CD4-positive, alpha-beta memory T cell (primary cell): ENCODE measurements at places on chromosomes 1 and 21.

DNA sequence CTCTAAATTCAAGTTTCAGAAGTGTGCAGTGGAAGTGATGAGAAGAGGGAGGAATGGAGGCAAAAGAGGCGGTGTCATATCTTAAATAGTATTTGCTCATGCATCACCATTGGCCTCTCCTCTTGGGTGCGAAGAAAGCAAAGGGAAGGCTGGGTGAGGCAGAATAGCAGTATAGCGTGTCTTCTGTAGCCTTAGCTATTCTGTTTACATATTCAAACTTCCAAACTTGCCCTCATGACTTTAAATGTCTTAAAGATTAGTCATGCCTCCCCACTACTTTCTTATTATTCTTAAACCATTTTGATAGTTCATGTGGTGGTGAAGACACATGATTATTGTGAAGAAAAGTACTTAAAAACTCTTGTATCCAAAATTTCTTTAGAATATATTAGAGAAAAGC lies 104.6 kb upstream of the TENT5C start:
- no peak for DNase-seq
- no peaks in the 10 kb centered on the region for H3K27me3 ChIP-seq
- no peak overlapping the region for H3K27ac ChIP-seq
- no peaks in the 10 kb centered on the region for H3K4me1 ChIP-seq

DNA sequence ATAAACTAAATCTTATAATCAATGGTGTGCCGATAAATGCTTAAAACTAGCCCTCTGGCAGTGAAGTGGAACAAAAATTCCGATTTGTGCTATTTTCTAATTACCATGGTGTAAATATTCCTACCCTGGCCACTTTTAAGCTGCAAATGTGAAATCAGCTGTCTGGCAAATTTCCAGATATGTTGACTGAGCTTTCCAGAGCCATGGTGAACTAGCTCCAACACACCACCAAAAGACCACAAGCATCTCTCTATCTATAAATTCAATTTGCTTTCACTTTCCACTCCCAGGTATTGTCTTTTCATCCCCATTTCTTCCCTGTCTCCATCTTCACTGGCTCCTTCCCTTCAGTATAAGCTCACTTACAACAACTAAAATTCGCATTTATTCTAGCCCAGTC lies 152.3 kb upstream of the RGS18 start:
- H3K4me1 ChIP-seq, result no peaks in the 10 kb centered on the region
- no peak for DNase-seq
- no peaks in the 10 kb centered on the region for H3K36me3 ChIP-seq
- no peak overlapping the region for H3K4me3 ChIP-seq
- no peak overlapping the region for H3K27ac ChIP-seq
- H3K27me3 ChIP-seq, result no peaks in the 10 kb centered on the region

DNA sequence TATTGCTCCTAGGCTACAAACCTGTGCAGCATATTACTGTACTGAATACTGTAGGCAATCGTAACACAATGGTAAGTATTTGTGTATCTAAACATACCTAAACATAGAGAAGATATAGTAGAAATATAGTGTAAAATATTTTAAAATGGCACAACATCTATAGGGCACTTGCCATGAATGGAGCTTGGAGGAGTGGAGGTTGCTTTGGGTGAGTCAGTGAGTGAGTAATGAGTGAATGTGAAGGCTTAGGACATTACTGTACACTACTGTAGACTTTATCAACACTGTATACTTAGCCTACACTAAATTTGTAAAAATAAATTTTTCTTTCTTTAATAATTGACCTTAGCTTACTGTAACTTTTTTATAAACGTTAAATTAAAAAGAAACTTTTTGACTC lies 7.9 kb downstream of the LEFTY2 start:
- H3K4me3 ChIP-seq, result no peak overlapping the region
- H3K27ac ChIP-seq, result no peak overlapping the region
- peaks cover 11% of the 10 kb centered on the region for H3K4me1 ChIP-seq
- no peaks in the 10 kb centered on the region for H3K36me3 ChIP-seq
- H3K27me3 ChIP-seq, result no peaks in the 10 kb centered on the region
- no peak for DNase-seq

- H3K4me3 ChIP-seq, result peak within 1 kb of the TSS; percentile 79
- peaks cover 6% of the 10 kb centered on the region for H3K4me1 ChIP-seq
- peak; percentile 56 for DNase-seq
- H3K27me3 ChIP-seq, result no peaks in the 10 kb centered on the region
- peak within 1 kb of the TSS; percentile 38 for H3K27ac ChIP-seq
Measured at GRCh38 chr1:62687903-62688686, at the start of gene DOCK7. Gene DOCK7, minus strand, starts transcription at chr1:62688386. Its CDS starts 122 bp downstream, at chr1:62688264.

DNA sequence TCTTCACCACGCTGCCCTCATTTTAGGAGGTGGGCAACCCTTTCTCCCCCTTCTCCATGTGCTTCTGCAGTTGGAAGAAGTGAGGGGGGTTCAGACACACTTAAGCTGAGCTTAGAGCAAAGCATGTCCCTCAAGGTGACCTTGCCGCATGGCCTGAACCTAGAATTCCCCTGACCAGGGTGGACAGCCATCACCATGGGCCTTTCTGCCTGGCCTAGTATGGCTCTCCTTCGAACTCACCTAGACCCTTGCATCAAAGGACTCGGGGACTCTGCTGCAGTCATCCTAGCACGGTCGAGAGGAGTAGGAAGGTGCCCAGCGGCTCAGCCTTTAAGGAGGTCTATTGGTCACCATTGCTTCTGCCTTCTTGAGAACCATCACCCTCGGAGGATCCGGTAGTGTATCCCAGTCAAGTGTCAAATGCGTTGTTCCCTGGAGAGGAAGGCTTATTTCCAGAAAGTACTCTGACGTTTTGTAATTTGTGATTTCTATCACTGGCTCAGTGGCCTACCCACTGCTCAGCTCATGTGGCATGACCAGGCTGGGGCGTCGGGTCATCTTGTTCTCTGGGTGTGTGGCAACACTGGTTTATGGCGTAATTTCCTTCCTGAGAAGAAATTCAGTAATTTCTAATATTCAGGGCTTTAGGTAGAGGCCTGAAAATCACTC lies at the start of gene KCNE1:
Gene KCNE1, minus strand, starts transcription at position 424 of the 669 bp plus-strand sequence. CDS start 62,576 bp downstream, outside the sequence.
- no peak within 1 kb of the TSS for H3K27ac ChIP-seq
- no peak within 1 kb of the TSS for H3K4me3 ChIP-seq
- H3K4me1 ChIP-seq, result no peaks in the 10 kb centered on the region
- H3K36me3 ChIP-seq, result no peaks in the 10 kb centered on the region

GRCh38 chr1:228000416-228000815 lies 6.4 kb upstream of the WNT3A start:
- no peak overlapping the region for H3K4me3 ChIP-seq
- no peaks in the 10 kb centered on the region for H3K36me3 ChIP-seq
- H3K4me1 ChIP-seq, result no peaks in the 10 kb centered on the region
- peaks cover 16% of the 10 kb centered on the region for H3K27me3 ChIP-seq
- no peak for DNase-seq

DNA sequence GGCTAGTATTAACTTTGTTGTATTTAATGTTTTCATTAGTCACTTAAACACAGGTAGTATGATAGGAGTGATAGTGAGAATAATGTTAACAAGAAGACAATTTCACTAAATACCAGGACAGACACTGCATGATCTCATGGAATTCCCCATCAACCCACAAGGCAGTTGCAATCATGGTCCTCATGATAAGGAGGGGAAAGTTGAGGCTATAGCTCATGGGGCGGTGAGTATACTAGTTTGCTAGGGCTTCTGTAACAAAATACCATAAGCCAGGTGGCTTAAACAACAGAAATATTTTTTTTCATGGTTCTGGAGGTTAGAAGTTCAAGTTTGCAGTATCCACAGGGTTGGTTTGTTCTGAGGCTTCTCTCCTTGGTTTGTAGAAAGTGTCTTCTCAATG lies 115.8 kb downstream of the DSCAM start:
- no peak overlapping the region for H3K27ac ChIP-seq
- H3K4me3 ChIP-seq, result no peak overlapping the region
- no peaks in the 10 kb centered on the region for H3K4me1 ChIP-seq
- no peaks in the 10 kb centered on the region for H3K36me3 ChIP-seq

GRCh38 chr1:16258591-16259135 lies 21.7 kb upstream of the CPLANE2 start:
- no peaks in the 10 kb centered on the region for H3K4me1 ChIP-seq
- H3K27me3 ChIP-seq, result no peaks in the 10 kb centered on the region
- no peak overlapping the region for H3K4me3 ChIP-seq
- no peak overlapping the region for H3K27ac ChIP-seq
- DNase-seq, result no peak

DNA sequence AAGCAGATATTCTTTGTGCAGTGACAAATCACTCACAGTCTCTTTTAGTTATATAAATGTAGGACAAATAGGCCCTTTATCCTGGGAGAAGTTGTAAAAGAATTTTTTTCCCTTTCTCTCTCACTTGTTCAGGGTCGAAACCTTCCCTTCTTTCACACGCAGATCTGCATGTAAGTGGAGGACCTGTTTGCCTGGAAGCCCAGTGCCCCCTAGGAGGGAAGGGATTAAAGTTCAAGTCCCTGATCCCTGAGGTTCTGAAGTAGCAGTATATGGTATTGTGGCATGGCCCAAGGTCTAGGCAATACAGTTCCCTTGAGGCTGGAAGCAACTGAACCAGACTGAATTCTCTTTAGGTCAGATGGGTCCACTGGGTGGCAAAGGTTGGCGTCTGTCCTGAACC lies 48.6 kb upstream of the PTGFRN start:
- H3K27ac ChIP-seq, result no peak overlapping the region
- no peak for DNase-seq
- H3K27me3 ChIP-seq, result no peaks in the 10 kb centered on the region
- no peak overlapping the region for H3K4me3 ChIP-seq
- no peaks in the 10 kb centered on the region for H3K4me1 ChIP-seq

DNA sequence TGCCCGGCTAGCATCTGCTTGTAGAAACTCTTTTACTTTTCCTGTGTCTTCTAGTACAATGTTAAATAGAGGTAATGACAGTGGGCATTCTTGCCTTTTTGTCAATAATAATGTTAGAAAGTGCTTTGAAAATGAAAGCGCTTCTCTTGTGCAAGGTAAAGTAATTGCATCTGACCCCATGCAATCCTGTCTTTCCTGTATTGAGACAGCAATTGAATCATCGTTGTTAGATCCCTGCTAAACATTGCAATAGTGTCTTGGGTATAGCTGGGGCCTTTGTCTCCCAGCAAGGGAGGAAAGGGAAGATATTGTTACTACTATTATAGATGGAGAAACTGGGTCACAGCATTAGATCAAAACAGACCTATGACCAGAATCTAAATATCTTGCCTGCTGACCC lies 80.9 kb downstream of the TLR5 start:
- no peak overlapping the region for H3K27ac ChIP-seq
- H3K36me3 ChIP-seq, result no peaks in the 10 kb centered on the region
- H3K4me3 ChIP-seq, result no peak overlapping the region
- H3K27me3 ChIP-seq, result no peaks in the 10 kb centered on the region

DNA sequence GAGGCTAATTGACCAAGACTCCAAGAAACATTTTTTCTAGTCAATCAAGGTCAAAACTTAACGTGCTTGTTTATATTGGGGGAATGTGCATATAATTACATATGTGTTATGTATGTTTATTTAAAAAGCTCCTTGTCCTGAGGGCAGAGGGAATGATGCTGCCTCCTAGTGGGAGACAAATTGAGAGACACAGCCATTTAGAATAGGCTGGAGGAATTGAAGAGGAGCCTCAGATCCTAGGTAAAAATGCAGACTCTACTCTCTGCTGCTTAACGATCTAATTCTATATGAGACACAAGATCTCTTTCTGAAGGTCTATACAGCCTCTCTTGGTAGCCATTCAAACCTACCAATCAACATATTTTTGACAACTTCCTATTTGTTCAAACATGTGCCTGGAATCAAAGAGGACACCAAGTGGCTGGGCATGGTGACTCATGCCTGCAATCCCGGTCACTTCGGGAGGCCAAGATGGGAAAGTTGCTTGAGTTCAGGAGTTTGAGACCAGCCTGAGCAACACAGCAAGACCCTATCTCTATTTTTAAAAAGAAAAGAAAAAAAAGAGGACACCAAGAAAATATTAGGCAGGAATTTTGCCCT lies 136.6 kb upstream of the ZNF648 start:
- no peaks in the 10 kb centered on the region for H3K4me1 ChIP-seq
- no peaks in the 10 kb centered on the region for H3K27me3 ChIP-seq
- no peak for DNase-seq
- no peak overlapping the region for H3K27ac ChIP-seq
- no peaks in the 10 kb centered on the region for H3K36me3 ChIP-seq
